CD4-positive, alpha-beta T cell (primary cell): ENCODE measurements at places on chromosomes 11 and 22.

GRCh38 chr11:77175869-77176539 is 48.0 kb downstream of the MYO7A start:
- no peak for DNase-seq

DNA sequence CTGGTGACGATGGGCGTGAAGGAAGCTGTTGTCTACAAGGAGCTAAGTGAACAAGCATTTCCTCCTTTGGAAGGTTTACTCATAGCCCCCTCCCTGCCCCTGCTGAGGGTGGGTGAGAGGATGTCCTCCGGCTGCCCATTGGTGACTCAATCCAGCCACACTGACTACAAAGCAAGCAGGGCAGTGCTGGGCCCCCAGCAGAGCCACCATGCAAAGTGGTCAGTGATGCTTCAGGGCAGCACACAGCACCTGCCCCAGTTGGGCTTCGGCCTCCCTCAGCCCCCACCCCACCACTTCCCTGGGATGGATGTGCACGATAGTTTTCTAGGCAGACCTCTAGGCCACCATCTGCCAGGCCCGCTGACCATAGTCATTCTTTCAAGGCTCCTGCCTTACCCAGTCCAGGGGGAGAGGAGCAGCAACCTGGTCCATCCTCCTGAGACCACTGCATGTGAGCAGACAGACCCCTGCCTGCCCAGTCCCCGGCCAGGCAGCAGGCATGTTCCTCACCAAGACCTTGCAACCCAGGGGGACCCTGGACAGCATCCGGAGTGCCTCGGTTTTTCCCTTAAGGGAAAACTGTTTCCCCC is 125.1 kb downstream of the BCR start:
- no peak for DNase-seq

DNA sequence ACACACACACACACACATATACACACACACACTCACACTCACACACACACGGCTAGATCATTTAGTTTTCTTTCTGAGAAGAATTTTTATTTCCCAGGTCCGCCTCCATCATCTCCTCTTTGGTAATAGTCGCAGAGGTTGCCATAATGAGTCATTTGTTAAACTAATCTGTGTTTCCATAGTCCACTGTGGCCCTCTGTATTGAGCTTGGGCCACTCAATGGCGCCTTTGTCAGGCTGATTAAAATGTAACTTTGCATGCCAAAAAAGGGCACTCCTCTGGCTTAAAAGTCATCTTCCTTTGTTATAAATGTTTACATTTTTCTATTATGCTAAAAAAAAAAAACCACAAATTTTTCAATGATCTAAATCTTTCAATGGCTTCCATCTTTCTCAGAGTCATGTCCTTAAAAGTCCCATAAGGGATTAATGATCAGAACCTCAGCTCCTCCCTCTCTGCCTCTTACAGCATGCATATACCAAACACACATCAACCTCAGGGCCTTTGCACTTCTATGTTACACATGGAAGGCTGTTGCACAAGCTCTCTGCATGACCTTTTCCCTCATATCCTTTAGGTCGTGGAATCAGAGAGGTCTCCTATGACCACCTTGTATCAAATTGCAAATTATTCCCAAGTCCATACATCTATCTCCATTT is 35.3 kb downstream of the EHF start:
- no peak for DNase-seq

DNA sequence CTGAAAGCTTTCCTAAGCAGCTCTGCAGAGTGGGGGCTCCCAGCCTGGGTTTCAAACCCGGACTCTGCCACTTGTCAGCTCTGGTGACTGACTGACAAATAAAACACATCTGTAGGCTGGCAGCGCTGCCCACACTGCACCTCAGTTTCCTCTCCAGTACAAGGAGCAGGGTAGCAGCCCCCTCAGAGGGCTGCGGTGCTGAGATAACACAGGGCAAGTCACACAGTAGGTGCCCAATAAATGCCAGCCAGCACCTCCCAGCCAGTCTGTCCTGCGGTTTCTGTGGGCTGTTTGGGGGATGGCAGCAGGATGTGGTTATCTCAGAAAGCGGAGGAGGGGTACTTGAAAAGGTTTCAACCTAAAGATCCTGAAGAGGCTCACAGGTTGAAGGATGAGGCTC is 1.5 kb downstream of the SYT12 start:
- DNase-seq = peak; percentile 74

DNA sequence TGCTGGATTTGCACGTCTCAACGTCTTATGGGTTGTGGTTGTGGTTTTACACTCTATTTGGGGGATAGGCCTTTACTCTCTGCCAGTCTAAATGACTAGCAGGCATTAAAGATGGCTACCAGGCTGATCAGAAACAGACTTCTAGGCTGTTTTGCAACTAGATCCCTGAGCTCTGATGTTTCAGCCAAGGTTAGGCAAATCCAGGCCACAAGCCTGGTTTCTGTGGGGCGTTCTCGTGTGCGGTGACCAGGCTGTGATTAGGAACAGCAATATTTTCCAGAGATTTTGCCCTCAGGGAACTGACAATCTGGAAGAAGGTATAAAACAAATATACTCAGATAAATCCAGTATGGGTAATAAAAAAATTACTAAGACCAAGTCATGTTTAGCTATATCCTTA is 502.4 kb downstream of the INSC start:
- no peak for DNase-seq

DNA sequence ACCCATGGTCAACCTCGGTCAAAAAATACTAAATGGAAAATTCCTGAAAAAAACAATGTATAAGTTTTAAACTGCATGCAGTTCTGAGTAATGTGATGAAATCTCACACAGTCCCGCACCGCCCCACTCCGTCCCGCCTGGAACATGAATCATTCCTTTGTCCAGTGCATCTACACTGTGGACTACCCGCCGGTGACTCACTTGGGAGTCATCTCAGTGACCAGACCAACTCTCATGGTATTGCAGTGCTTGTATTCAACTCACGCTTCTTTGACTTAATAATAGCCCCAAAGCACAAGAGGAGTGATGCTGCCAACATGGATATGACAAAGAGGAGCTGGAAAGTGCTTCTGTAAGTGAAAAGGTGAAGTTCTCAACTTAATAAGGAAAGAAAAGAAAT is 48.8 kb downstream of the ARHGAP32 start:
- DNase-seq = no peak

DNA sequence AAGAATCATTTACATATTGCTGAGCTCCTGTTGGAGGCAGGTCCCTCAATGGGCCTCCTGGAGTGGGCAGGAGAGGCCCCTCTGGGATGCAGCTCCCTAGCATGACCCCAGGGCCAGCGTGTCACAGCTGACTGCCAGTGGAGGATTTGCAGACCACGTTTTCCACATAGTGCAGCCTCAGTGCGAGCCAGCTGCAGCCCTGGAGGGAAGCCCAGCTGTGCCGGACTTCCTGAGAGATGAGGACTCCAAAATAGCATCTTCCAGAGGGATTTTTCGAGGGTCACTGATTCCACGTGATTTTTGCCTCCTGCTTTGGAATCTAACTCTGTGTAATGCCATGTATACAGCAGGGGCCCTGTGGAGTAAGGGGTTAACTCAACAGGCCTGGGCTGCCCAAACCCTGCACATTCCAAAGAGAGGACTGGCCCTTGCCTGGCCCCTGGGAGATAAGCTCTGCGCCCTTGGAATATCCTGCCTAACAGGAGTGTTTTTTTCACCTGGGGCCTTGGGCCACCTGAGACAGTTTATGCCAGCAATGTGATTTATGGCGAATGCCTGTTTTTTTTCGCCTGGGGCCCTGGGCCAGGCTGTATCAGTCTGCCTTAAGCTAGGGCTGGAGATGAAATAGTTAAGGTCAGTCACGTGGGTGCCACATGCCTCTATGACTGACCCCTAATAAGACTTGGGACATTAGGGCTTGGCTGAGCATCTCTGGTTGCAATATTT is 47.4 kb downstream of the RPS6KA4 start:
- no peak for DNase-seq

- DNase-seq = no peak
Observed at GRCh38 chr11:111735262-111736116, 30.7 kb downstream of the PPP2R1B start.

- DNase-seq = no peak
Observed at GRCh38 chr11:116778556-116778955, 5.8 kb upstream of the BUD13 start.

DNA sequence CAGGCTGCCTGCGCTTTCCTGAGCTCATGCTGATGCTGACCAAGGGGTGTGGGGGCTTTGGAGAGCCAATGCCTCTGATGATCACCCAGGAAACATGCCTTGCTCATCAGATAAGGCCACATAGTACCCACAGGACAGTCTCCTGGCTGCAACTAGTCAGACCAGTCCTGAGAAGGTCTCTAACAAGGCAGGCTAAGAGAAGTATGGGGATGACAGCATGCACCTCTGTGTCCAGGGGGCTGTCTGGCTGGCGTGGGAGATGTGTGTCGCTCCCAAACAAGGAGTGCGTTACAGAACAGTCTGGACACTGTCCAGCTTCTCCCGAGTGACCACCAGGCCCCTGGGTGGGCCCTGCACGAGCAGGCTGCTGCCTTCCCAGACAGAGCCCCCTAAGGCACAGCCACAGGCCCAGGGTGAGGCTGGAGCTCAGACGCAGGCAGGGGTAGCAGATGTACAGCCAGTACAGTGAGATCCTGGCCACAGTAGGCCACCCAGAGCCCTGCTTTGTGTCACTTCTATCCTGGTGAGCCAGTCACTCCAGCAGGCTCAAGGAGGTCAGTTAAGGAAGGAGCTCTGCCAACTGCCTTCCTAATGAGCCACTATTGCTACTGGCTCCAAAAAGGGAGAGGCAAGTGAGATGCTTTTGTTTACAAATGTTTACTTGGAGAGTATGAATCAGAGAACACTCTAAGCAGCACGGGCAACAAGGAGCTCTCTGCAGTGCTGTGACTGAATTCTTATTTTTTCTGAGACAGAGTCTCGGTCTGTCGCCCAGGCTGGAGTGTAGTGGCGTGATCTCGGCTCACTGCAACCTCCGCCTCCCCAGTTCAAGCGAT is 66.0 kb upstream of the CLTCL1 start:
- DNase-seq = no peak

GRCh38 chr11:134355656-134356055 is 23.9 kb downstream of the GLB1L2 start:
- no peak for DNase-seq
